Stimulated activated CD4-positive, alpha-beta T cell treated with anti-CD3 and anti-CD28 coated beads, Interleukin-15, amount 100 ng/mL, for 1 hour (primary cell): ENCODE measurements at places on chromosomes 12 and 14.

GRCh38 chr12:62578726-62579125 is 112.1 kb downstream of the MON2 start:
- no peak for DNase-seq

DNA sequence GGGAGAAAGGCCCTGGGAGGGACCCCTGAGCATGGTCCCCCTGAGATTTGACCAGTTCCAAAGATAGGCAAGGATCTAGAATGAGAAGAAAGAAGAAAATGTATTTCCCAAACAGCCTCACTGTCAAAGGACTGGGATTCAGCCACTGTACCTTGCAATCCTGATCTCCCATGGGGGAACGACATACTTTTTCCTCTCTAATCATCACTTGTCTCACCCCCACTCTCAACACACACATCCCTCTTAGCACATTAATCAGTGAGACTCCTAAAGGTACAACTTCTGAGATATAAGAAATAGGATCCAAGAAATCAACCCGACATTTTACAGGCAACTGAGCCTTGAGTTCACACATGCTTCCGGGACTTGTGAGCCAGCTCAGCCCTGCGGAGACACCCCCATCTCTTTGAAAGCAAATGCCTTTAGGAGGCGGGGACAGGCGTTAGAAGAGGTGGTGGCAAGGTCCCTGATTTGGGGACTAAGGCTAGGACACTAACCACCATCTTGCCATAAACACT is 1.4 kb downstream of the MAP3K9 start:
- DNase-seq = peak; percentile 20

- DNase-seq = no peak
Observed at GRCh38 chr12:40647651-40648050, 44.6 kb upstream of the CNTN1 start.

- no peak for DNase-seq
Observed at GRCh38 chr12:78562368-78563205, 302.0 kb upstream of the SYT1 start.

- DNase-seq = no peak
Observed at GRCh38 chr12:53725824-53726223, 1.4 kb downstream of the CALCOCO1 start.

GRCh38 chr12:93602897-93603668 is 30.6 kb downstream of the SOCS2 start:
- DNase-seq = no peak

DNA sequence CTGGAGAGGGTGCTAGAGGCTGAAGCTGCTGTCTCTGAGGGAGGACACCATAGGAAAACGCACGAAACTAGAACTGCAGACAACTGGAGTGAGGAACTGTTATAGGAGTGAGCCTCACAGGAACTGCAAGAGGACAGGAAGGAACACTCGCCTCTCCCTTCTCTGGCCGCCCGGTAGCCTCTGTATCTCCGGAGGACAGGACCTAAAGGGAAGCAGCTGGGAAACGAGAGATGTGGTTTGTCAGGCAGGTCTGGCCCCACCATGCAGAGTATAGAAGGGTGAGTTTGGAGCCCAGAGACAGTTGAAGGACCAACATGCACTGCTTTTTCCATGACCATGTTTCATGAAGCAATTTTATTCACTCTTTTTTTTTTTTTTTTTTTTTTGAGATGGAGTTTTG is 127.3 kb downstream of the EFCAB11 start:
- no peak for DNase-seq

- no peak for DNase-seq
Observed at GRCh38 chr14:23119363-23120327, 590 bp upstream of the CEBPE start.

DNA sequence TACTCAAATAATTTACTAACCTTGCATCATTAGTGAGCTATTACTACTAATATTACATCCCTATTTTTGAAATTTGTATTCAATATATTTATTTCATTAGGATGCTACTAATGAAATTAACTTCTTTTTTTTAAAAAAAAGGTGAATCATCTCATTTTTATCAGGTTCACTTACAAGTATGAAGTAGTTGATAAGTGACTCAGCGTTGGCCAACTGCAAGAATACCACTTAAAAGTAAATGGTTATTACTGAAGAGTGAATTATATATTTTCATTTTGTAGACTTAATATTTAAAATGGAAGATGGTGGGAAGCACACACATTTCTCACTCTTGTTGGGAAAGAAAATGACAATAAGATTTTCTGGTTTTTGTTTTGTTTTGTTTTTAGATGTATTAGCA is 19.6 kb downstream of the OR4N2 start:
- DNase-seq = no peak

GRCh38 chr14:99538275-99538674 is 57.1 kb downstream of the CCNK start:
- DNase-seq = no peak

DNA sequence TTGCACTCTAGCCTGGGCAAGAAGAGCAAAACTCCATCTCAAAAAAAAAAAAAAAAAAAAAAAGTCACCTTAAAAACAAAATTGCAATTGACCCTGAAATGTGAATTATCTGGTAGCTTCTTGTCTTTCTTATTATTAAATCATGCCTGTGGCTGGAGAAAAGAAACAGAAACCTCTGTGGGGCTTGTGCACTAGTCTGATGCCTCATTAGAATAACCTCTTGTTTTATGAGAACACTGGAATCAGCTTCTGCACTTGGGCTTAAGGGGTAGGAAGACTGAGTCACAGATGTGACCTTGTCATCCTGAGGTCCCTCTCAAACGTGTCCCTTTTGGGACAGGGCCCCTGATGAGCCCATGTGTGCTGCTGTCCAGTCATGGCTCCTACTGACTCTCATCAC is 237.9 kb downstream of the DACT1 start:
- no peak for DNase-seq

DNA sequence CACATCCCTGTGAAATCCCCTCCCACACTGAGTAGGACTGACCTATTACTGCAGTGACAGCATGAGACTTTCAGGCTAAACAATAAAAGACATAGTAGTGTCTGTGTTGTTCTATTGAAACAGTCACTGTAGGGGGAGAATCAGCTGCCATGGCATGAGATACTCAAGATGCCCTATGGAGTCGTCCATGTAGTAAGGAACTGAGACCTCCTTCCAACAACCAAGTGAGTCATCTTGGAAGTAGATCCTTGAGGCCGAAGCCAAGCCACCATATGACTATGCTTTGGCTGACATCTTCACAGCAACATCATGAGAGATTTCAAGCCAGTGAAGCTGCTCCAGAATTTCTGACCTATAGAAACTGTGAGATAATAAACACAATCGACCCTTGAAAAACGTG is 12.1 kb upstream of the LRP6 start:
- no peak for DNase-seq

- DNase-seq = no peak
Observed at GRCh38 chr14:52310541-52310940, 3.6 kb upstream of the PTGER2 start.

DNA sequence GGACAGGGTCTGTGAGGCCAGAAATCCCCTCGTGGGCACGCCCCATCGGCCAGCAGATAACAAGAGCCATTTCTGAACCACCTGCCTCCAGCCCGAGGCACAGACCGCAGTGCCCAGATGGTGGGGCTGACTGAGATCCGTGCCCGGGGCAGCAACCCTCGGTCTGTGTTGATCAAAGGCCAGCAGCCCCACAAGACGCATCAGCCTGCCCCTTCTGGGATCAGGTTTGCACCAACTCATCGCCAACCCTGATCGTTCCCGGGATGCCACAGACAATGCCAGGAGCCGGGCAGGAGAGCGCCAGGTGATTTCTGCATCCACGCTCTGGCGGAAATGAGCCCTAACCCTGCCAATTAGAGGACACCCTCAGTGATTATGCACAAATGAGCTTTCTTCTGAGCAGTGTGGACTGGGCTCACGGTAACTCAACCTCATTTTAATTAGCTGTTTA is 64.5 kb downstream of the TESC start:
- DNase-seq = no peak

DNA sequence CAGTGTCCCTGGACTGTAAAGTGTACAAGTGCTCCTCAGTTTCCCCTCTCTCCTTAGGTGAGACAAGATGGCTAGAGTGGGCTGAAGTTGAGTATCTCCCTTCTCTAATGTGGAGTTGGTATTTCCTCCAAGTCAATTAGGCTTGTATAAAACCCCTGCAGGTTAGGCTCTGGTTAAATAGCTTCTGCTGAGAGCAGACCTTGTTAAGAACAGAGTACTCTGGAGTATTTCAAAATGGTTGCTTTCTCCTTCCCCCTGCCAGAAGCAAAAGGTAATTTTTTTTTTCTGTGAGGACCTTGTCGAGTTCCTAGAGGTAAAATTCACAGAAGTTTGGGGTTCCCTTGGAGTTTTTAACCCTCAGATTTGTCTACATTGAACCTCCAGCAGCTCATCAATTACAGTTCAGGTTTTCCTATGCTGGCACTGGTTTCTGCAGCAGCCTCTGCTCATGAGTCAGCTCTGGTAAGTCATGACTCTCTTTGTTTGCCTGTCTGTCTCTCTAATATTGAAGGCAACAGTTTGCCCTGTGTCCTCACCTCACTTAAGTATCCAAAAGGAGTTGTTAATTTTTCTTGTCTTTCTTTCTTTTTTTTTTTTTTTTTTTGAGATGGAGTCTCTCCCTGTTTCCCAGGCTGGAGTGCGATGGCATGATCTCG is 27.8 kb upstream of the GLIPR1 start:
- DNase-seq = no peak

- no peak for DNase-seq
Observed at GRCh38 chr14:63761351-63762117, 33.7 kb upstream of the SGPP1 start.

GRCh38 chr14:92308716-92309115 is 14.2 kb upstream of the SLC24A4 start:
- DNase-seq = no peak

- DNase-seq = no peak
Observed at GRCh38 chr14:91067186-91067585, 6.7 kb upstream of the RPS6KA5 start.

GRCh38 chr12:55724226-55724939 is 4.2 kb downstream of the RDH5 start:
- DNase-seq = peak; percentile 48

DNA sequence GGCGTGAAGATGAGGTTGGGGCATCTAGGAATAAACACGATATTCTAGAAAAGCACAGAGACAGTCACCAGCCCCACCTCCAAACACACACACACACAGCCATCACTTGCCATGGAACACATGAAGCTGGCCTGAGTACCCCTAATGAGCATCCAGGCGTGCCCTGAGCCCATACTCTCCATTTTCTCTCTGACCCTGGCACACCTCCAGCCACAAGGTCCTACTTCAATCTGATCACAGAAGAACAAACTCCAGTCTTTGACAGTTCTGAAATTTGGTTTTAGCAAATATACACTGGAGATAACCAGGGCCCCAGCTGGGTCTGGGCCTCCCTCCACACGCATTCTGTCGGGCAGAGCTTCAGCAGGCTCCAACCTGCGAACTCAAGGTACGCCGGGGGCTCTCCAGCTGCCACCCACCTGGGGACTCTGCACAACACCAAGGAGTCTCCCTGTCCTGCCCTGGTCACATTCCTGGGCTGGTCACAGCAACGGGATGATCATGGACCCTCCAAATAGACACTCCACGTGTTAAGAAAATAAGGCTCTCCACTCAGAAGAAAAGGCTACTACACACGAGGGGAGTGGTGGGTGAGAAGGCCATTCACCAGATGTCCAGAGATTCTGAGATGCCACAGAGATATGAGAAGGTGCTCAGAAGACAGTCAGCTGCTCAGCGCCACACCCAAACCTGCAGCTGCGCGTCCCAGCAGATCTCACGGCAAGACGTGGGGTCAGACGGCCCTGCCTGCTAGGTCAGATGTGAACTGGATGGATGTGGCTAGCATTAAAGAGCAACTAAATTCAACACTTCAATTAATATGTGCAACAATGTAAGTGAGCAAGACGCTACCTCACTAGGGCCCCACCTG is 57.0 kb upstream of the PNMA1 start:
- no peak for DNase-seq

DNA sequence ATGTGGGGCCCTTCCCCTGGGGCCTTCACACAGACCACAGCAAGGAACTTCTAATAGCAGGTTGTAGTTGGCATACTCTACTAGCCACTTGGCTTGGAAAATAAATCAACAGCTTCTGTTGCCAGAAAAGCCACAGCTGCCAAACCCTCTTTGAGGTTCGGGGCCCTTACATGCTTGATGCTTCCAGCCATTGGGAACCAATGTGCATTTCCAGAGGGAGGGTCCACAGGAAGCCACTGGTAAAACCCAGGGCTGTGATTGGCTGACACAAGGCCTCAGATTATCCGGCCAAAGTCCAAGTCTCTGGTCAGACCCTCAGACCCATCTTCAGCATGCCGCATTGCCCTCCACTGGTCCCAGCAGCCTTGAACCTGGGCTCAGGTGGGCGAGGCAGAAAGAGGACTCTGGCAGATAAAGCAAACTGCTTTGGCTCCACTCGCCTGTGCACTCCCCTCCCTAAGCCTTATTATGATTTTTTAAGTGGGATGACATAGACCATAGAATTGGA is 214.4 kb downstream of the BCL11B start:
- no peak for DNase-seq

DNA sequence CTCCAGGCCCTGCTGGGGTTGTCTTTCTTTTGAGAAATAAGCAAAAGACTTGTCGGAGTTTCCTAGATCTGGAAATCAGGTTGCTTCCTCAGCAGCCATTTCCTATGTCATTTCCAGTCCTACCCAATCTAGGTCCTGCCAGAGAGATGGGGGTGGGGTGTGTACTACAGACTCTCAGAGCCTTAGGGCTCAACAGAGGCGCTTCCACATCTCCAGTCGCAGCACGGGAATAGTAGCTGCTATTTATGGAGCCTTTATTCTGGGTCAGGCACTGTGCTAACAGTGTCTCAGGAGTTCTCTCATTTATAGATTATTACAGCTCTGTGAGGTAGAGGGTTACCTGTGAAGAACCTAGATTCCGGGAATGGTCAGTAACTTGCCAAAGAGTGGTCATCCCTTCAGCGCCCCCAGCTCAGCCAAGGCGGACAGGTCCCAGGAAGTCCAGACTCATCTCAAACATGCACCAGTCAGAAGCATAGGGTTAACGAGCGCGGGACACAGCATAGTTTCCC is 21.9 kb downstream of the DHRS2 start:
- DNase-seq = no peak

- DNase-seq = no peak
Observed at GRCh38 chr14:69693145-69693544, 73.8 kb upstream of the SRSF5 start.

DNA sequence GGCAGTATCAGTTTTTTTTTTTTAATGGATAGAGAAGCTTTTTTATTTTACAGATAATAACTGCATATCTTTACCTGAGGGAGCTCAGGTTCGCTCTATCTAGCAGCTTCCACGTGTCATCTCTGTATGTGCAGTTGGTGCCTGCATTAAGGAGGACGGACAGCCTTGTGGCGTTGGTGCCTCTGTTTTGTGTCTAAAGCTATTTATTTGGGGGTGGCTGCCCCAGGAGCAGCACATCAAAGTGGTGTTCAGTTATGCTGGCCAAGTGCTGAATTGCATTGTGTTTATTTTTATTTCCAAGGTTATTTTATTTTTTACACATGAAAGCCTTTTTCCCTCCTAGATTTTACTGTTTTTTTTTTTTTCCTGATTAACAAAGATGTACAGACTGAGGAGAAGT is 59.7 kb downstream of the RASSF3 start:
- no peak for DNase-seq
